Mammary epithelial cell (primary cell): ENCODE measurements at places on chromosomes 11 and 22.

DNA sequence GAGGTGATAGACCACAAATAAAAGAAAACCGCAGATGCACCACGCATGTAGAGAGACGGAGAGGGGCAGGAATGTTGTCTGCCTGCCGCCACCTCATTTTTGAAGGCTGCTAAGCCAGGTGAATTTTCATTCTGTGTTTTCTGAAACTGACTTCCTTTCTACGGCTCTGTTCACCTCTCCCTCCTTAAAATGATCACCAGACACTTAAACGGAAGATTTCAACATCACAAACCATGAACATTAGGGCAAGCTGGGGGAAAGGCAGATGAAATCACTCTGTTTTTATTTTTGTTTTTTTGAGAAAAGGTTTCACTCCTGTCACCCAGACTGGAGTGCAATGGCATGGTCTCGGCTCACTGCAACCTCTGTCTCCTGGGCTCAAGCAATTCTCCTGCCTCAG, 232.4 kb downstream of the MIAT start:
- no peak for DNase-seq

- no peak for DNase-seq
These were observed 95.0 kb downstream of the SLC1A2 start for GRCh38 chr11:35324183-35324886.

DNA sequence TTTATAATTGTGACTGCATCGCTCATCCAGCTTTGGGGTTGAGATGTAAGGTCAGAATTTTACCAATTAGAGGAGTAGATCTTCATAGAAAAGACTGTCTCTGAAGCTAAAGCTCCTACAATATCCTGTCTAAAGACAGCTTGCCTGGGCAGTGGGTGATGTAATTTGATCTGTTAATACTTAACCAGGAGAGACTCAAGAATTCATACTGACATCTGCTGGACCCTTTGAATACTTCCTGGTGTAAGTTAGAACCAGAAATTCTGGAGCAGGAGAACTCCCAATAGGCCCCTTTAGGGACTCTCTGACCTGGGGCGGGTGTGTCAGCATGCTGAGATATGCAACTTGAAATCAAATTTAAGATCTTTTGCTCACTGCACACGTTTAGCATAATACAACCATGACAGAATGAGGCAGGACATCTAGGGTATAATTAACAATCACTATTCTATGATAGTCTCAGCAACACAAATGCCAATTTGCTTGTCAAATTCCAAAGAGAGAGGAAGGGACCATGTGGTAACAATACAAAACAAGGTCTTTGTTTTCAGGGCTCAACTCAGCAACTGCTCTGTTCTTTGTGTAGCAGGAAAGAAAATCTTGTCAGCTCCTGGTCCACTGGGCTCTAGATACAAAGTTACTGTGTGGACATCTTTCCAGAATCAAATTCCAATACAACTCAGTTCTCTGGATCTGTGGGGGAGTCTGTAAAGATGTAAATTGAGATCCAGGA, 143.9 kb downstream of the INSC start:
- DNase-seq, result peak; percentile 5

DNA sequence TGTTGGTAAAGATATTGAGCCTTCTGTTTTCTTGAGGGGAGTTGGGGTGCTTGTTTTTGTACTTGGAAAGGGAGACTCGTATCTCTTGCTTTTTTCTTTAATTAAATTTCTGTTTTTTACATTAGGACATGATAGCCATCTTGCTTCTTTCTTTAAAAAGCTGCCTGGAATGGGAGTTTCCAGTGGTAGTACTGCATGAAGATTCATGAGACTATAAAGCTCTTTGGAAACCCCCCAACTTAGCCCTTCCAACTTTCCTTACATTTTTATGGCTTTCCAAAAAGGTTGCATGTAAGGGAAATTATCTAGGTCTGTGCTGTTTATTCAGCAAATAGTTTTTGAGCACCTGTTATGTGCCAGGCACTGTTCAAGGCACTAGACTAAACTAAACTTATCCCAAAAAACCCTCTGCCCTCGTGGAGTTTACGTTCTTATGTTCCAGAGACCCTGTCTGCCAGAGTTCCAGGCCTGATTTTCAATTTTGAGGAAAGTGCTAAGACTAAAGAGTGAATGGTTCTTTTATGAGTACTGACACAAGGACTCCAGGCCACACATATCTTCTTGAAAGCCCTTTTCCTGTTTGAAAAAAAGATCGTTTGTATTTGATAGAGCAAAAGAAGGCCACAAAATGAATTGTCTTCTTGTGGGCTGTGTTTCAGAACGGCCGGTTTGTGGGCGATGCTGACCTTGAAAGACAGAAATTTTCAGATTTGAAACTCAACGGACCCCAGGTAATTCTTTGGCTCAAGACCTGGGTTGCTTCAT, 31.9 kb downstream of the CTNND1 start:
- DNase-seq, result no peak

DNA sequence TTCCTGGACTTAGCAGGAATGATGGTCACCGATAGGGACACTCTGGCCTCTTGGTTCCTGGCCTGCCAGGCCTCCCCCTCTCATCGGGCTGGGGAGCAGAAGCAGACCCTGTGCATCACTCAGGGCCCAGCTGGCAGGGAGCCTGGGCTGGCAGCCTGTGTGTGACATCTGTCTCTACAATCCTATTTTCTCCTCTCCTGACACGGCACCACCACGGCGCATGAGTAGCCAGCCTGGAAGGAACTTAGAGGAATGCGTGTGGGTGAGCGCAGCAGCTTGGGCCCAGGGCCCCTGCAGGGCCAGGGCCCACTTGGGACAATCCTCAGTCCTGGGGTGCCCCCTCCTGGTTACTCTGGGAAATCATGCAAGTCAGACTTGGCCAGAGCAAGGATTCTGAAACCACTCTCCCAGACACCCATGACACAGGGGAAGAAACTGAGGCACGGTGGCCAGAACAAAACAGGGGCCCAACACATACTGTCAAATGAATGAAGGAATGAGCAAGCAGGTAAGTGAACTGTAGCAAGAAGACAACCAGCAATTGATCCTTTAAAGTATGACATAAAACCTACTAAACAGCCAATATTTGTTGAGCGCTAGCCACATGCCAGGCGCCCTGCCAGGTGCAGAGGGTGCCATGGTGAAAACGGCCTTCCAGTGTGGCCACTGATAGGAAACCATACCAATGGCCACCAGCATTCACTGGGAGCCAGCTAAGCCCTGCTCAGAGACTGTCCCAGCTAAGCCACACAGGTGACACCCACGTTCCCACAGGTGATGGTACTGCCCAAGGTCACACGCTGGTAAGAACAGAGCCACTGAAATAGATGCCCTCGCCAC, 13.3 kb downstream of the RSPH14 start:
- peak; percentile 47 for DNase-seq

DNA sequence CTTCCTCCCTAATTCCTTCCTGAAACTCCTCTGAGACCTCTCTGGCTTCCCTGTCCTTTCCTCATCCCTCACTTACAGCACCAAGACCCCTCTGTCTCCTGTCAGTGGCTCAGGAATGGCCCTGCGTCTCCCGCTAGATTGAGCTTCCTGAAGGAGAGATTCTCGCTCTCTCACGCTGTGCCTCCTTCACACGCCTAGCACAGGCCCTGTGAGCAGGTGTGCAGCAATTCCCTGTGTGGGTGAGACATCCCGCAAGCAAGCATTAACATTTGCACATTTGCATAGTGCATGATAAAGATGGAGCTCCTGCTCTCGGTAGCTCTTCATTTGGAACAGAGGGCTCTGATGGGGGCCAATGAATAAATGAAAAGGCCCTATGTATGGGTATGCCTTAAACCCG, 159.8 kb downstream of the ADAMTS15 start:
- DNase-seq, result no peak

- DNase-seq, result no peak
These were observed 7.6 kb downstream of the ZNF70 start for GRCh38 chr22:23743303-23743705.

- DNase-seq, result no peak
These were observed 3.9 kb downstream of the CHEK2 start for GRCh38 chr22:28737701-28738100.

- DNase-seq, result peak; percentile 55
These were observed 56.5 kb upstream of the CABP7 start for GRCh38 chr22:29663180-29663821.

DNA sequence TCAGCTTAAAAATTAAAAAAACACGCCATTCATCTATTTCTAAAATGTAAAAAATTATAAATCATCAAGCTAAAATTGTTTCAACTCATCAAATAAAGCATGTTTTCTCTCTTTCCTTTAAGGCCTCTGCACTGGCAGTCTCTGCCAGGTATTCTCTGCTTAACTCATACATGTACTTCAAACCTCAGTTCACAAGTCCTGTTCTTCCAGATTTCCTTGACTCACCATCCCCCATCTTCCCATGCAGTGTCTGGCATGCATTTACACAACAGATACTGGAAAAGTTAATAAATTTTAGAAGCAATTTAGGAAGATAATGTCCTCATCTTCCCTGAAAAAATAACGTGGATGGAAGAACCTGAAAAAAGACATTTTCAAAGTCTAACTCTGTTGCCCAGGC, 32.5 kb downstream of the CSTF3 start:
- peak; percentile 26 for DNase-seq

GRCh38 chr11:11977206-11977938, 31.1 kb downstream of the DKK3 start:
- peak; percentile 69 for DNase-seq
